ENCODE measurements at places on chromosomes 6 and 20.

DNA sequence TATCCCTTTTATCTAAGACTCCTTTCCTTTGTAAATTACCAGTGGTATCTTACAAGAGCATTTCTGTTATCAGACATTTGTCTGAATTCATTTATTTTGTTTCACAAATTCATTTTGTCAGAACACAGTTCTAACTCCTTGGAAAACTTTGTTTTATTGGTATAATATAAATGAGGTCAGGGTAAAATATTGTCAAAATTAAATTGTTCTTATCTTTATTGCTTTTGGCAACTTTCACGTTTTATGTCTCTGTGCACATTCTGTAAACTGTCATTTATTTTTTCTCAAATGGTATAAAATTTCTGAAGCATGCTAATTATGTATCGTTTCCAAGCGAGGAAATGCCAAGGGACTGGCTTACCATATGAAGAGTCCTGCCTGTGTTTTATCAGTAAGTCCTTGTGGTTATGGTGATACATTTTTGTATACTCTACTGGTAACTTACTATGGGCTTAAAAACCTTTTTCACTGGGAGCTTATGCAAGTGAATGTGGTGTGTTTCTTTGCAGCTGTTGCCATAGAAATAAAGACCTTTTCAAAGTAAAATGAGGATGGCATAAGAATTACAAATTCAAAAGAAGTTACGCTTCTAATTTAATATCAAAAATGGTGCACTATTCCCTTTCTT is 214.2 kb downstream of the COL19A1 start:
- no peak for DNase-seq

- DNase-seq: no peak
These were observed 9.5 kb downstream of the TBC1D7 start for GRCh38 chr6:13318821-13319220.

DNA sequence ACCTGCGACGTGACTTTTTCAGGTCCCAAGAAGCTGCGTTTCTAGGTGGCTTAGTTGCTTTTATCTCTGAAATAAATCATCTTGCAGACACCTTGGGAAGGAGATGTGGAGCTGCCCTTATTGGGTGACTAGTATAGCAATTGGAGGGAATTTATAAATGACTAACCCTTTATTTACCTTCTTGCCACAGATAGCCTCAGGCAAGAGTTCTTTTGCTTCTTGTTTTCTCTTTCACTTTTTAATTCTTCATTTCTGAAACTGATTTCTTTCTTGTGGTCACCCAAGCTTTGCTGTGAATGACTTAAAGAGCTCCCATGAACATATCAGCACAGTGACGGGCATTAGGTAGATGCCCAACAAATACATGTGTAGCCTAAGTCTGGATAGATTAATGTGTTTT is 3.0 kb downstream of the ADGRF4 start:
- no peak for DNase-seq

DNA sequence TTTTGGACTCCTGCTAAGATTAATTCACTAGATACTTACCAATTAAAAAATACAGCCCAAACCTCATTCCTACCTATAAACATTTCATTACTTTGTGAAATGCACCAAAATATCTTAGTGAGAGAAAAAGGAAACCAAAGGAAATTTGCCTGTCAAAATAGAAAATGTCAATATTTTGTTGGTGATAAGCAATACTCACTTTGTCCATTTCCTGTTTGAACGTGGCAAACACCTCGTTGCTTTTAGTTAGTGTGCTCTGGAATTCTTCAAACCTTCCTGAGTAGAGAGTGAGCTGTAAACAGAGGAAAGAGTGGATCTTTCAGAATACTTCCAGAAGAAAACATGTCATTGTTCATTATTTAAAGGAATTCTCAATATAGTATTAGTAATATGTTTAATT is 44.2 kb downstream of the TXLNB start:
- no peak for DNase-seq

DNA sequence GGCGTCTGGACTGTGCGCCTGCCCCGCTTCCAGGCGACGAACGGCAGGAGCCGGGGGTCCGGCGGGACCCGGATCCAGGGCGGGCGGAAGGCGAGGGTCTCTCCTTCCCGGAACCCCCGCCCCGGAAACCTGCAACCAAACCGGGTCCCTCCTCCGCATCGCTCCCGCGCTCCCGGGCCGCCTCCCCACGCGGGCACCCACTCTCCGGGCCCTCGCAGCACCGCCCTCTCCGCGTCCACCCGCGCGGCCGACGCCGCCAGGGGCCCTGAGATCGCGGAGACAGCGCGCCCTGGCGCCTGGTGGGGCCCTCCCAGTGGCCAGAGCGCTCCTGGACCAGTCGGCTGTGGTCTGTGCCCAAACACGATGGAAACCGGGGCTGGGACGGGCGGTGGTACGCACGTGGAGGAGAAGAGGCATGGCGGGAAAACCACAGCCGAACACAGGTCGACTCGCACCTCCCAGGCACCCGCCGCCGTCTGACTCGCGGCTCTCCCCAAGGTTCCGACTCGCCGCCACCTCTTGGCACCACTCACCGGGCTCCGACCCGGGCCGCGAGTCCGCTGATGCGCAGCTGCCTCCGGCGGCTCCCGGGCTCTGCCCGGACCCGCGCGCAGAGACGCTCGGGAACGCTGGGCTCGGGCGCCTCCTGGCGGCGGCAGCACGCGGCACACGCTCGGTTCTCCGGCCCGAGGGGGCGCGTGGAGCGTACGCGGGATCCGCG is 7.9 kb downstream of the NKX2-2 start:
- DNase-seq: peak; percentile 63

- DNase-seq: no peak
These were observed 652.1 kb upstream of the SLC35B3 start for GRCh38 chr6:9087470-9087869.

- no peak for DNase-seq
These were observed 124.7 kb upstream of the PMEPA1 start for GRCh38 chr20:57834306-57835073.

DNA sequence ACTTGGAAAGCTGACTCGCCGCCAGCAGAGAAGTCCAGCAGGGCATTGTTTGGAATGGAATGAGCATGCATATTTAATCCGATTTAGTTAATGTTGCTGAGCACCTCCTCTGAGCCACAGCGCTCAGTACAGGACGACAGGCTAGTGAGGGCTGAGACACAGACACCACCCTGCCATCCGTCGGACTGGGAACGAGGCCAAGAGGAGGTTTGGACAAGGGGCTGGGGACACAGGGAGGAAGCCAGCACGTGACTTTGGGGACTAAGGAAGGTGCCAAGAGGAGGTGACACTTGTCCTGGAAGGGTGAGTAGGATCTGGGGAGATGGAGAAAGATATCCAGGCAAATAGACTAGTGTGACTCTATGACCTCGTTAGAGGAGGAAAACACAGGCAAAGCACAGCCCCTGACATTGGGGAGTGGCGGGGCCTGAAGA is 152.5 kb upstream of the ECI2 start:
- DNase-seq: no peak

- no peak for DNase-seq
These were observed 8.4 kb downstream of the STXBP5 start for GRCh38 chr6:147212622-147213021.

GRCh38 chr6:129659167-129659566 is 50.8 kb downstream of the ARHGAP18 start:
- DNase-seq: no peak

DNA sequence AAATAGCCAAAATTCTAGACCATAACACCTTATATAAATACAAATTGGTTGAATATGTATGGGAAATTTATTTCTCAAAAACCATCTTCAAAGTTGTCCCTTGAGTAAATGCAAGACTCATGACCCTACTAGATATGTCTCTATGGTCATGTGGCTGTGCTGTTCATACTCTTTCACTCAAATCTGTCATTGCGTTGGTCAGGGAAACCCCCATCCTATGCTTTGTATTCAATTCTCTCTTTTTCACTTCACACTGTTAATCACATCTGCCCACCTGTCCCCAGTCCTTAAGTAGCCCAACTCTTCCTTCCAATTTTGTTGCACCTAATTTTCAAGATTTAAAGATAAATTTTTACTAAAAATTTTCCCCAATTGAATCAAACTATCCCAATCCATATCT is 51.0 kb downstream of the RPS12 start:
- no peak for DNase-seq

DNA sequence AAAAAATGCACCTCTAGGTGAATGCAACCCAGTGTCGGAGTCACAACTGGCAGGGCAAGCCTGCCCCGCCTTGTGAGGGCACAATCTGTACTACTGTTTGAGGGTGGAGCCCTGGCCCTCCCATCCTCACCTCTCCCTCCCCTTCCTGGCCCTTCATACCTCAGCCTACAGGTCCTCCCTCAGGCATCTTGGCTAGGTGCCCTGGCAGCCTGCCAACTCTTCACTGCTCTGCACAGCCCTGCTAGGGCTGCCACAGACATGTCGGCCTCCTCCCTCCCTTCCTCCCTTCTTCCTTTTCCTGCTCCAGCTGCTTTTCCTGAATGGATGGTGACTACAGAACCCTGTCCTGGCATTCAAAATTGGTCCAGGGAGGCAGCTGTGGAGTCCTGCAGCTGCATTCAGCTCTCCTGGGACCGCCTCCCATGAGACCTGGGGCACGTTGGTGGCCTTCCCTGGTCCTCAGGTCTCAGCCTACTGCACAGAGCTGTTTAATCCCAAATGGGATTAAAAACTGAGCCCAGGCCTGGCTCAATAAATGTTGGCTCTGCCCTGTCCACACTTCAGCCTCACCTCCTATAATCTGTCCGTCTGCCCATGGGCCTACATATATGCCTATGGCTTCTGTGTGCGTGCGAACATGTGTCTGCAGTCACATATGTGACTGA is 52.7 kb downstream of the CDH22 start:
- DNase-seq: no peak

GRCh38 chr6:28446818-28447511 is 3.7 kb upstream of the ZSCAN23 start:
- no peak for DNase-seq

DNA sequence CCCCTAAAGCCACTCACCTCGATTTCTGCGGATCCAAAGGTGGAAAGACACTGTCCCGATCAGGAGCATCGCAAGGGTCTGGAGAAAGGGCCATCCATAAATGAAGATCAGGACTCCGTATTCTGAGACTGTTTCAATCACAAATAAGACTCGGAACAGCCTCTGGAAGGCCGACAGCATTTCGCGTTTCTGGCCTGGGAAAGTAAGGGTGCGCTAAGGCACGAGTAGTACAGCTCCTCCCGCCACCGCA is 44.6 kb downstream of the DPPA5 start:
- DNase-seq: no peak

GRCh38 chr6:160973311-160974250 is 18.0 kb upstream of the MAP3K4 start:
- DNase-seq: no peak

DNA sequence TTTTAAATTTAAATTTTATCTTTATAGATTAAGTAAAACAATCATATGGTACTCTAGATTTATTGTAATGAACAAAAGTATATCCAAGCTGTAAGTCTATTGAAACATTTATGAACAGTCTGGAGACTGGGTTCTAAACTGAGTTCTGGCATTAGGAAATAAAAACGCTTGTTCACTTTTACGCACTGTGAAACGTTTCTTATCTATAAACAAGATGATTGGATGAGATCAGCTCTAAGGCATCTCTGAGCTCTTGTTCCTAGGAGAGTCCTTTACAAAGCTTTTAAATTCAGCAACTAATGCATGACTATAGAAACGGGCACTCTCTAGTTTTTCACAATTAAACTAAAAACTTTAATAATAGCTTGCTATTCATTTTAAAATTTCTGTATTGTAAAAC is 6.8 kb downstream of the HUS1B start:
- DNase-seq: no peak

GRCh38 chr20:40410028-40410427 is 279.0 kb downstream of the MAFB start:
- no peak for DNase-seq

- no peak for DNase-seq
These were observed 238.2 kb downstream of the ERMARD start for GRCh38 chr6:169989594-169989993.

GRCh38 chr20:17391127-17391771 is 139.9 kb downstream of the BFSP1 start:
- no peak for DNase-seq

DNA sequence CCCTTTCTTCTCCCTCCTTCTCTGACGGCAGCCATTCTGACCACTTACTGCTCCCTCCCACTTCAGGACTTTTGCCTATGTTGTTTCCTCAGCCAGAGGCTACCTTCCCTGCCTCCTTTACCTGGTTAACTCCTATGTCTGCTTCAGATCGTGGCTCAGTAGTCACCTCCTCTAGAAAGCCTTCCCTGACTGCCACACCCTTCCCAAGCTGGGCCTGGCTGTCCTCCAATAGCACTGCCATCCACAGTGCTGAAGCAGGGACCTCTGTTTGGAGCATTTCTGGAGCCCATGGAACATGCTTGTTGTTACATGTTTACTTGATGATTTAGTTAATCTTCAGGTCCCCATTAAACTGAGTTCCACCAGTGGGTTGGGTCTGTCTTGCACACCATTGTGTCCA is 13.8 kb downstream of the XKR7 start:
- DNase-seq: no peak

DNA sequence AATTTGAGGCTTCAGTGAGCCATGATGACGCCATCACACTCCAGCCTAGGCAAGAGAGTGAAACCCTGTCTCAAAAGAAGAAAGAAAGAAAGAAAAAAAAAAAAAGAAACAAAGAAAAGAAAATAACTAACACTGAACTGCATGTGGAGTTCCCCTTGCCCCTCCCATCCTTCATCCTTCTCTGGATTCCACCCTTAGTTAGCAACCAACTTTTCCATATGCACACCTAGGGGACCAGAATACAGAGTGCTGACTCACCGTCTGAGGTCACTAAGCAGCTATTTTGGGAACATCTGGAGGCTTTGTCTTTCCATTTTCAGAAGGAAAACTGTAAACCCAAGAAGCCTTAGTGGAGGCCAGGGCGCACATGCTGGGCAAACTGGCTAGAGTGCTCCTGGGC is 257.4 kb downstream of the MAFB start:
- DNase-seq: no peak

DNA sequence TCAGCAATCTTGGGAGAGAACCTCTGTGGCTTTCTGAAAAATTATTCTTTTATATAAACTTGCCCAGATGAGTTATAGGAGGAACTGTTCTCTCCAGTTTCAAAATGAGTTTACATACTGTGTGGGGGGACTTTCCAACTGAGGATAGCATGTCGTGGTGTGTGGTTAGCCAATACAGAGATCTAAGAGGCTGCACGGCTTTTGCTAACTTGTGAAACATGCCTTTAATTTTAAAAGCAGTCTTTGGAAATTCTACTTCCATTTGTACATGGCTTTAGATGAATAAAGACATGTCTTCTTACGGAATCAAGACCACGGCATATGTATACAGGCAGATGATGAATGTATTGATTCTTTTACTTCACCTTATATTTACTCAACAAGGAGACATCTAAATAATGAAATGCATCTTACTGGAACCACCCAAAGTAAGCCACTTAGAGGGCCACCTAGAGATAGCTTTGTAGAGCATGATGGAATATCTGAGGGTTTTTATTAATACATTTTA is 39.8 kb downstream of the HIVEP1 start:
- DNase-seq: peak; percentile 51

- DNase-seq: no peak
These were observed 113.4 kb upstream of the AKIRIN2 start for GRCh38 chr6:87815449-87815848.

GRCh38 chr20:48640871-48641270 is 186.9 kb downstream of the PREX1 start:
- no peak for DNase-seq
